ENCODE measurements at places on chromosomes 5 and 9. TPM values are rescaled to one million over a fixed set of nuclear protein-coding genes. Genes with fewer than 3 reads are reported as not detected.
A peak's percentile ranks its signal among the peaks of the same experiment; 100 is the strongest.

The CAMK2A gene
- polyA plus RNA-seq = 8.3 TPM

The SPTAN1 gene
- 343 TPM for polyA plus RNA-seq

The ALAD gene
- polyA plus RNA-seq = 45.5 TPM

The INSL4 gene
- not detected for polyA plus RNA-seq

The SPINK7 gene
- 0.33 TPM for polyA plus RNA-seq

The DBH gene
- polyA plus RNA-seq = 1.1 TPM

The MED10 gene
- polyA plus RNA-seq = 35.7 TPM

The PCDHGB2 gene
- polyA plus RNA-seq = 6.0 TPM

The GZMA gene
- 2.5 TPM for polyA plus RNA-seq

The OR2S2 gene
- polyA plus RNA-seq = not detected

The MYORG gene
- 4.6 TPM for polyA plus RNA-seq

The BNC2 gene
- polyA plus RNA-seq = 14.2 TPM

The ECSCR gene
- 64.3 TPM for polyA plus RNA-seq

The MARCHF11 gene
- not detected for polyA plus RNA-seq

The PRLR gene
- 2.3 TPM for polyA plus RNA-seq

GRCh38 chr9:126347093-126347492, 20.5 kb downstream of the MVB12B start:
- no peak for DNase-seq

- no peak for DNase-seq
Observed at GRCh38 chr9:76980566-76980965, 38.9 kb upstream of the FOXB2 start.

GRCh38 chr5:8905021-8905420, 640.9 kb downstream of the SEMA5A start:
- DNase-seq = no peak

DNA sequence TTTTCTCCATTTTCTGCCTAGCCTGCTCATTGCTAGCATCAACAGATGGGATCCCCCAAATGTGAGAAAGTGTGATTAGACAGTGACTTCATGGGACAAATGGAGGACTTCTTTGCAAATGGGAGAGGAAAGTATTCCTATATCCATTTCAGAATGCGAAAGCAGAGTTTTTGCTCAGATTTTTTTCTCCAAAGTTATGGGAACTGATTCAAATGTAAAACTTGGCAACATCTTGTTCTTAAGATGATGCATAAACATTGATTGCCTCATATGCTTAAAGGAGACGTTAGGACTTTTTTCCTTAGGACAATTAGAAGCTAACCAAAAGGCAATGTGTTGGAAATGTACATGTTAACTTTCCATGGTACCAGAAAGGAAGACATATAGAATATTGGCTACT, 704.3 kb upstream of the ZNF608 start:
- peak; percentile 64 for DNase-seq

DNA sequence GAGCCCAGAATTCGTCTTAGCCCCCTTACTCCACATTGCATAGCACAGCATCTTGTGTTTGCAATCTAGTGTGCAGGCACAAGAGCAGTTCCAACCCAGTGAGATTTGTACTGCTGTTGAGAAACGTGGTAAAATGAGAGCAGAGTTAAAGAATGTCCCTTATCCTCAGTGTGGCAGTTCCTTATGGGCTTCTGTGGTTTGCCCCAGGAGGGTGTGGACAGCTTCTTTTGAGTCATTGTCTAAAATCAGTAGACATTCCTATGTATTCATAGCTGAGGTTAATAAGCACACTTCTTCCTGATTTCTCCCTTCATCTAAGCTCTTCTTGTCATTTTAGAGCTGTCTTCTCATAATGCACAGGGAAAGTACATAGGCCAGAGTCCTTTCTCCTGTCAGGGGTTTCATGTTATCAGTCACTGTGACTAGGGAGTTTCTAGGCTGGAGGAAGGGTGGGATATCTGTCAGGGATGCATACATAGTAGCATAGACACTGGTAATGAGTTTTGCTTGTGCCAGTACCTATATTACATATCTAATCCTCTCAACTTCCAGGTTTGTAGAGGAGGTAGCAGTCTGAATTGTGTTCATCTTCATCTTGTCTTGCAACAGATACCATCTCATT, 2.0 kb upstream of the CAVIN4 start:
- no peak for DNase-seq

DNA sequence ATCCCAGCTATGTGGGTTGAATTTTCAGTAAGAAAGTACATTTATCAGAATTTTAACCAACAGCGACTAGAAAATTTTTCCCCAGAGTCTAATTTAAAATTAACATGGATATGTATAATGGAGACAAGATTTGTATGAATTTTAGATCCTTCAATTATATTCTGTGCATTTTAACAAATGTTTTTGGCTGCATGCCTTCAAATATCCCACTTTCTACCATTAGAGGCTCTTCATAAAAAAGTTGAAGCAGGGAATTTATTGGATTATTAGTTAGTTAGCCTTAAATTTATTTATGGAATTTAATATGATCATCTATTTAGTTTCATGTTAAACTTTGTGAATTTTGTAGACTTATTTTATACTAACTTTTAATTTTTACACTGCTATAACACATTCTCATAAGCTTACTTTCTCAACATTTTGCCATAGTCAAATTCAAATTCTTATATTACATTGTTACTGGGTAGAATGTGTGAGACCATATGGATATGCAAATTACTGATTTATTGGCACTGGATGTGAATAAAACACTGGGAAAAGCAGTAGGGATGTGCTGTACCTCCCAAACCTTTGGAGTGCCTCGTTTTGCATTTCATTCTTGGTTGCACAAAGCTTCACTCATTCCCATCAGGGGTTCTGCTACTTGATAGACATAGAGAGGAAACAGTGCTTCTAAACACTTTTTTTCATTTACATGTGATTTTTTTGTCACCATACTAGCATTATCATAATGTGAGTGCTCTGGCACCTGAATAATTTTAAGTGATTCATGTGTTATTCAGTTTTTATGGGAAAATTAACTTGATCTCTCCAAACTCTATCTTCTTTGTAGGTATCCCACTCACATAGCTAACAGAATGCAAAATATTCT, 491.8 kb upstream of the COX7C start:
- no peak for DNase-seq

DNA sequence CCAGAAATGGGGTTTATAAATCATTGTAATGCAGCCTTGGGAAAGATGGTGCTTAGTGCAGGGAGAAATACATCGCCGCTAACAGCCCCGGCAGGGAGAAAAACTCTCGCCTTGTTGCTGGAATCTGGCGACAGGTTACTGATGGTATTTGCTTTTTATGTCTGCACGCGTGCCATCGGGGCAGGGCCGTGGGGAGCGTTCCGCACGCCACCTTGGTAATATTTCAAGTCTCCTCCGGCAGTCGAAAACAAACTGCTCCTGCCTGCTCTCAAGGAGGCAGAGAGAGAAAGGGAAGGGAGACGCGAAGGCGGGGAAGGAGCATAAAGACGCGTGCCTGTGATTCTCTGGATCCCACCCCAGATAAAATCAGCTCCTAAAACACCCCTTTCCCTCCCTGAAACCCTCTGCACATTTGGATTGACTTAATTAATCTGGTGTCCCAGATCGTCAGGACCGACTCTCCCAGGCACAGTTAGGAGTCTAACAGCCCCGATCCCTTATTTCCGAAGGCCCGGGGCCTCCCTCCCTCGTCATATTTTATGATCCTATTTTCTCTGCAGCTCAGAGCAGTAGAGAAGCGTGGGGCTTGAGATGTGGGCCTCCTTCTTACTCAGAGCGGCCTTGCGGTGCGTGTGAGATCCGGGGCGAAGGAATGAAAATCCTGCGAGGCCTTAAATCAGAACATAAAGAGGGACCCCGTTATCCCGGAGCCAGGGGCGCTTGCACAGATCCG, 47.7 kb downstream of the CFAP77 start:
- DNase-seq = no peak

- no peak for DNase-seq
Observed at GRCh38 chr5:38426490-38426889, 130.0 kb downstream of the LIFR start.

DNA sequence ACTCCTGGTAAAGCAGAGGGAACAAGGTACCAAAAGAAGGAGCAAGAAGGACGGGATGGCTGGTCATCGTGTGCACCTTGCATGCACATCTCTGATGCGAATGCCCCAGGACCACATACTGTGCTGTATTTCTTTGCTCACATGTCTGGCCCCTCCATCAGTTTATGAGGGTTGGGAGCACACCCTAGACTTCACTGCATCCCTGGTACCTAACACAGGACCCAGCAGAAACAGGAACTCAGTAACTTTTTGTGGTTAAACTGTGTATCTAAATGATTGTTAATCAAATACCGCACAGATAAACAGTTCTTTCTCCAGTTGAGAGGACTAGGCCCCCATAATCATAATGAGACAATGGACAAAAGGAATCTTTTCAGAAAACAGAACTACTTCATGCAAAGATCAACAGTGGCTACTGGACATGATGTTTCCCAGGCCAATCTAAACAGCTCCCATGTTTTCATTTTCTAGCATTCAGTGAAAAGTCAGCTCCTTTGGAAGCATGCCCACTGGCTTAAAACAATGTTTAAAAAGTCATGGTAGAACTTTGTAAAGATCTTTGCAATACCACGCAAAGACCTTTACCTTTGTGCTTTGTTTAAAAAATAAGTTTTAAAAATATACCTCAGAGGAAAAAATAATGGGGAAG, 55.5 kb upstream of the IFNK start:
- DNase-seq = no peak

DNA sequence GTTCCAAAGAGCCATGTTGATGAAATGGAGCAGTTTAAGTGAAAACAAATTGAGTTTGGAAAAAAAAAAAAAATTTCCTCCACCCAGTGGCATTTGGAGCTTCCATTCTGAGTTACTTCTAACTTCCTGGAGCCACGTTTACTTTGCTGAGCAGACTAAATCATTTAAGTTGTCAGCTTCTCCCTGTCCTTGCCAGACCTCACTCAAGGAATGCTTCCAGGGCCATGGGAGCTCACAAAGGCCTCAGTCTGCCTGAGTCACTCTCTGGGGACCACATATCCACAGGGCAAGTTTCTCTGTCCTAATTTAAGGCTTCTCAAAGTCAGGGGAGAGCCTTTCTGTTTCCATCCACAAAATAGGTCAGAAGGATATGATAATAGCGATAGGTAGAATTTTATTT, 210.3 kb upstream of the TNC start:
- DNase-seq = no peak

GRCh38 chr5:10633271-10634049, 69.6 kb downstream of the ANKRD33B start:
- no peak for DNase-seq

DNA sequence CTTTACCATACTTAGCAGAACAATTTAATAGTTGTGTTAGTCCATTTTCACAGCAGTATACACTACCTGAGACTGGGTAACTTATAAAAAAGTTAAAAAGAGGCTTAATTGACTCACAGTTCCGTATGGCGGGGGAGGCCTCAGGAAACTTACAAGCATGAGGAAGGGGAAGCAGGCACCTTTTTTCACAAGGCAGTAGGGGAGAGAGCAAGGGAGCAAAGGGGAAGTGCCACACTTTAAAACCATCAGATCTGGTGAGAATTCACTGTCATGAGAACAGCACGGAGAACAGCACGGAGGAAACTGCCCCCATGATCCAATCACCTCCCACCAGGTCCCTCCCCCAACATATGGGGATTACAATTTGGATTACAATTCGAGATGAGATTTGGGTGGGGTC, 269.9 kb downstream of the MTRR start:
- DNase-seq = no peak

DNA sequence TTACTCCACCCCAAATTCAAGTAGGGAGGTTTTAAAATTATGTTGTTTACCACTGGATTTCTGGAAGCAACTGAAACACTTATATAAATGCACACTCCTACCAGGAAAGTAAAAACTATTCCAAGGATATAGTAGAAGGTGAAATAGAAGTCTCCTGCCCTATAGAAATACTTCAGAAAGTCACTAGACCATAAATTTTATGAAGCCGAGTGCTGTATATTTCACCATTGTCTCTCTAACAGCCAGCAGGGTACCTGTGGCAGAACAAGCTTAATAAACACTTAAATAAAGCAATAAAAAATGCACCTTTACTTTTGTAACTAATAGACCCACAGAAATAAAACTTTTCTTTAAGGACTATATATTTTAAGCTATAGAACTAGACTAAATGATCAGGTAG, 631.6 kb downstream of the PDE4D start:
- DNase-seq = no peak

DNA sequence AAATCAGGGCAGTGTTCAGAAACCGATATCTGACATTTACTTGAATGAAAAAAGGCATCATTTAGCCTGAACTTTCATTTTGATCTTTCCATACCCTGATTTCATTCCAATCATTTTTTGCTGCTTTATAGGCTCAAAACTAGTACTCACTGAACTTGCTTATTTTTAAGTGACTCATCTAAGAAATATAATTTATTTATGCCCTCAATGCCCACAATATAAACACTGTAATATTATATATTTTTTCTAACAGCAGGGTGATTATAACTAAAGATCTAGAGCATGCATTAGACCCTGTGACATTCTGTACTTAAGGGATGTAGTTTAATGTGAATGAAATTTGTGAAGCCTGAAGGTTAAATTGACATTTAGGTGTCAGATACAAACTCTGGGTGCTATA, 446.1 kb upstream of the CDH10 start:
- DNase-seq = no peak

DNA sequence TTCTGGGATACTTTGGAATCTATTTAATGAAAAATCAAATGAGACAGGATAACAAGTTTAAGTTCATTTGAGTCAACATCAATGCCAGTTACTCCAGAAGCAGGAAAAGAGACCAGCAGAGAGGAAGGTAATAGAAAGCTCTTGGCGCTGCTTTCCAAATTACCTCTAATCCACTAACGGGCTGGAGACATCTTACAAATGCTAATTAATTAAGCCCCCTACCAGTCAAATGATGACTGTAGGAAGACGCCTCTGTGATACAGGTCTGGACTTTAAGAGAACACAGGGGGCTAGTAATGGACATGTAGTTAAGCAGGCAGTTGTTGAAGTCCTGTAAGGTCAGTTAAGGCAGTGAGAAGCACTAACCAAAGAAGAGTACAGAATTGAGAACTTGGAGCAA, 65.3 kb upstream of the HTR4 start:
- no peak for DNase-seq

- peak; percentile 30 for DNase-seq
Observed at GRCh38 chr5:30040488-30041118, 1152.9 kb upstream of the CDH6 start.

GRCh38 chr9:4117835-4118610, 181.8 kb downstream of the GLIS3 start:
- no peak for DNase-seq

GRCh38 chr9:37939575-37940095, 35.7 kb upstream of the SLC25A51 start:
- no peak for DNase-seq

DNA sequence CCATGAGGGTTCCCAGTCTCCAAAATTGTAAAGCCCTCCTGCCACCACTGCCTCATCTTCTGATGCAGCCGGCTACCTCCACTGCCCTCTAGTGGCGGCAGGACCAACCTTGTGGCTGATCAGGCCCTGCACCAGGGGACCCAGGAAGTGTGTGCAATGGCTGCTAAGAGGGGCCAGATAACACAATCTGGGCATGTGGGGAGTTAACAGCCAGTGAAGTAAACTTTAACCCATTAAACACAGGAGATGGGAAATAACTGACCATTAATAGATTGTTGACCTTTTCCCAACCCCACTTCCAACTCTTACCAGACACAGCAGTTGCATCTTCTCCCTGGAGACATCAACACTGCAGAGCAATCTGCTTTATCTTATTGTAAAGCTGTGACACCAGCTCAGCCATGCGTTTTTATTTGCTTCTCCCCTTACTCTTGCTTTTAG, 63.3 kb downstream of the FREM1 start:
- DNase-seq = no peak

- no peak for DNase-seq
Observed at GRCh38 chr5:159564031-159564430, 233.7 kb upstream of the IL12B start.

- DNase-seq = no peak
Observed at GRCh38 chr9:19728101-19728500, 60.7 kb downstream of the SLC24A2 start.

GRCh38 chr9:10843151-10843550, 230.3 kb upstream of the PTPRD start:
- DNase-seq = no peak
